Bronchial epithelial cell (primary cell): ENCODE measurements at places on chromosomes 4 and X.

- no peak for DNase-seq
These were observed 95.7 kb upstream of the DRD5 start for GRCh38 chr4:9685692-9686091.

- no peak for DNase-seq
These were observed 498.4 kb downstream of the PACRGL start for GRCh38 chr4:21198683-21199082.

- DNase-seq: no peak
These were observed 21.0 kb upstream of the CABS1 start for GRCh38 chr4:70313736-70314135.

DNA sequence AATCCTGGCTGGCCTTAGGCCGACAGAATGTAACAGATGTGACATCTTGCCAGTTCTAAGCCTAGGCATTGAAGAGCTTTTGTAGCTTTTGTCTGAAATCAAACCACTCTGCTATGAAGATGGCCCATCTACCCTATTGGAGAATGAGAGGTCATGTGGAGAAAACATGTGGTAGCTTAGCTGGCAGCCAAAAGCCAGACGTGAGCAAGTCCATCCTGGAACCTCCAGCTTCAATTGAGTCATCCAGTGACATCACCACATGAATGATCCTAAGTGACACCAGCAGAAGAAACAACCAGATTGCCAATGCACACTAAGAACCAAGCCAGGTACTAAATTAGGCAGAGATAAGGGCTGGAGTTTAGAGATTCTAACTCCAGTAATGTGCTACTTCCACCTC, 154.8 kb upstream of the ZFP42 start:
- DNase-seq: peak; percentile 8

- no peak for DNase-seq
These were observed 29.0 kb downstream of the PDHA1 start for GRCh38 chrX:19372547-19373331.
